ENCODE measurements at places on chromosomes 11 and 22.

DNA sequence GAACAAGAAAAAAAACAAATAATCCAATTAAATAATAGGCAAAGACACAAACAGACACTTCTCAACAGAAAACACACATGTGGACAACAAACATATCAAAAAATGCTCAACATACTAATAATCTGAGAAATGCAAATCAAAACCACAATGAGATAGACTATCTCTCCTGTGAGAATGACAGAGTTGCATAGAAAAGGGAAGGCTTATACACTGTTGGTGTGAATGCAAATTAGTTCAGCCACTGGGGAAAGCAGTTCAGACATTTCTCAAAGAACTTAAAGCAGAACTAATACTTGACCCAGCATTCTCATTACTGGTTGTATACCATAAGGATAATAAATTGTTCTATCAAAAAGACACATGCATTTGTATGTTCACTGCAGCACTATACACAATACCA, 637.8 kb upstream of the LUZP2 start:
- no peak for DNase-seq

DNA sequence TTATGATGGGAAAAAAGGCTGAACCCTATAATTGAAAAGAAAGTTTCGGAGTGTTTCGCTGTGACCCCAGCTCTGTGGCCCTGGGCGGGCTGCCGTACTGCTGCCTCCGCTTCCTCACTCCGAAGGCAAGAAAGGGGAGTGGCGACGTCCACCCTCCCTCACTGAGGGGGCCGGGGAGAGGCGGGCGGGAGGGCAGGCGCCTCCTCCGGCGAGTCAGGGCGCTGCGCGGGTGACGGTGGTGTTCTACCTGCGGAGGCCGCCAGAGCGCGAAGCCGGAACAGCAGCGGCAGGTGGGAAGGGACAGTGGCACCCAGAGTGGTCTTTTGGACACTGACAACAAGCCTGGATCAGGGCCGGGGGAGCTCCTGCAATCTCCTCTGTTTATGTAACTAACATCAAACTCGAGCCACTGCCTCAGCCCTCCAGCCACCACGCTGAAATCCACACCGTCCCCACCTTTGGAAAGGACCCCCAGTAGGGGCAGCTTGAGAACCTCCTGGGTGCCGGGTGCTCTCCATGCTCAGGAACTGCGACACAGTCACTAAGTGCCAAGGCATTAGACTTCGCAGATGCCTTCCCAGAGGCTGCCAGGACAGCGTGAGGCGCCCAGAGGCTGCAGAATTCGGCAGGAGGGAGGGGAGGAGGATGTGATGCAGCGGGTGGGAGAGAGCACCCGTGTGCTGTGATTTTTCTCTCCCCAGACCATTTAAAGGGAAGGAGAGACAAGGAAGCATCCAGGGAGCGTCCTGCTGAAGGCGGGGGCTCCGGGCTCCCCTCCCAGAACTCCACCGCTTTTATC, 25.5 kb downstream of the BID start:
- DNase-seq, result no peak

- no peak for DNase-seq
Observed at GRCh38 chr11:36689442-36689841, 91.4 kb upstream of the RAG2 start.

DNA sequence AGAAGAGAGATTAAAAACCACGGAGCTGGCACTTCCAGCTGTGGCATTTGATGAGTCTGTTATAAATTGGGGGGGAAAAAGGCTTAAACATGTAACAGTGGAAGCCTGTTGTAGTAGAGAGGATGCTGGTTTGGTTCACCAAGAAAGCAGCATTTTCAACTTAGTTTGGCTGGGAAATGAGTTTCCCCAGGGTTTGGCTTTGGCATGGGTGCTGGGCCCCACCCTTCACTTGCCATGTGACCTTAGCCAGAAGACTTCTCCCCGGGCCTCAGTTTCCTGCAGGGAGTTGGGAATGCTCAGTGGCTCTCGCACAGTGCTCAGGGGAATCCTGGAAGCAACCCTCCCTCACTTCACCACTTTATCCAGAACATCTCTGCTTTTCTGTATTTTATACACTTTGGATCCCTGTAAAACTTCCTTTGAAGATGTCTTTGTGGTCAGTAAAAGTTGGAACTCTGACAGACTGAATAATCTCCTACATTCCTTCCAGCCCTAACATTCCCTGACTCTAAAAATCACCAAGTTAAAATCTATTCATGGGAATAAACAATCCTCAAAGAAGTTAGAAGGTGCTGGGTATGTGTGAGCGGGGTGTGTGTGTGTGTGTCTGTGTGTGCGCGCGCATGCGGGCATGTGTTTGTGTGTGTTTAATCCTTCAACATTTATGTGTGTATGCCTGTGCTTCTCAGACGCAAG, 166.0 kb downstream of the TENM4 start:
- no peak for DNase-seq

DNA sequence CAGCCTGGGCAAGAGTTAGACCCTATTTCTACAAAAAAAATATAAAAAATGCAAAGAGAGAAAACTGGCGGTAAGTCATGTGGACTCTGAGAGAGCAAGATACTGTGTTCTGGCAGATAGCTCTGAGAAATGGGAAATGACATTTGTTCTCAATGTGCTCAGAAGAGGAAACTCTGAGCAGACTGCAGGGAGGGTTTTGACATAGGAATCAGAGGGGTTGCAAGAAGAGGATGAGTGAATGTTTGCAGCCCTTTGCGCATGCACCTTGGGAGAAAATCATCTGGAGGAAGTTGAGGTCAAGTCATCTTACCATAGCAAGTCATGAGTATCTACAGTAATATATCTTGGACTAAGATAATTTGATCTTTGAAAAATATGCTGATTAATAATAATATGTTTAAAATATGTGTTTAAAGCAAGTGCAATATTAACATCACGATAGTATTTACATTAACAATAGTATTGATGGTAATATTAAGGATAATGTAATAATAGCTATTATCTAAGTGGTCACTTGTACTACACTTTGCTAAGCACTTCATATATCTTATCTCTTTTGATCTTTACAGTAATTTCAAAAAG, 2.6 kb downstream of the ACER3 start:
- DNase-seq, result no peak

- no peak for DNase-seq
Observed at GRCh38 chr22:27797520-27798391, 3.8 kb downstream of the MN1 start.

DNA sequence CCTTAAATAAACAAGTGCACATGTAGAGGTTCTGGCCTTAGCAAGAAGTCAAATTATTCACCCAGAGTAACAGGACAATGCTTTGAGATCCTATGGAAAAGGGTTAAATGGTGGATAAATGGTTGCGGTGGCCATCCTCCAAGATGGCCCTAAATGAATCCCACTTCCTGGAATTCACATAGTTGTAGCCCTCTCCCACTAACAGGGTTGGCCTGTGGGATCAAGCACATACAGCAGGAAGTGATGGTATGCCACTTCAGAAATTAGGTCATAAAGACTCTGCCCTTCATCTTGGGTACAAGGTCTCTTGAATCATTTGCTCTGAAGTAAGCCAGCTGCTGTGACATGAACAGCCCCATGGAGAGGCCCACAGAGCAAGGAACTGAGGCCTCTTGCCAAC, 1.8 kb downstream of the ZNF280B start:
- DNase-seq, result no peak

DNA sequence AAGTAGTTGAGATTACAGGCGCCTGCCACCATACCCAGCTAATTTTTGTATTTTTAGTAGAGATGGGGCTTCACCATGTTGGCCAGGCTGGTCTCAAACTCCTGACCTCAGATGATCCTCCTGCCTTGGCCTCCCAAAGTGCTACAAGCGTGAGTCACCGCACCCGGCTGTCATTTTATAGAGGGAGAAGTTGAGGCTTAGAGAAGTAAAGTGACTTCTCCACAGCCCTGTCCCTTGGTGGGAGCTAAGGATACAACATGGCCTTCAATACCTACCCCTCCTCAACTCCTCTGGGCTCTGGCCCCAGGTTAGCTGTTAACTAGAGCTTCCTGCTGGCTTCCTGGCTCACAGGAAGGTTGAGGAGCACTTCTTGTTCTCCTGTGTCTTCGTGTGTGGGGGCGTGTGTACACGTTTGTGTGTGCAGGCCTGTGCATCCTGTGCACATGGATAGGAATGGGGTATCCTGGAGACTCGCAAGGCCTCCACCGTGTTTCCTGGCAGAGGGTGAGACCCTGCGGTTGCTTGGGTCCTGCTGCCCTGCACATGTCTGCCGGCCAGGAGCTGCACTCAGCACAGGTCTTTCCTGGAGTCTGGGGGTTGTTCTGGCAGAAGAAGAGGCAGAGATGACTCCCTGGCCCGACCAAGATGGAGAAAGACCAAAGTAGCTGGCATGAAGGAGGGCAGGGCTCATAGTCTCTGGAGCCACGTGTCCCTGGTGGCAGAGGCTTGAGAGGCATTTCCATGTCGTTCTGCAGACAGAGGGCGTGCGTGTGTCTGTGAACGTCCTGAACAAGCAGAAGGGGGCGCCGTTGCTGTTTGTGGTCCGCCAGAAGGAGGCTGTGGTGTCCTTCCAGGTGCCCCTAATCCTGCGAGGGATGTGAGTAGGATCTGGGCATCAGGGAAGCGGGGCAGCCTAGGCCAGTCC, 2.4 kb downstream of the SIDT2 start:
- no peak for DNase-seq

- DNase-seq, result no peak
Observed at GRCh38 chr22:29773233-29773632, 6.1 kb downstream of the UQCR10 start.

GRCh38 chr11:125701858-125702621, 21.4 kb upstream of the ACRV1 start:
- DNase-seq, result no peak

DNA sequence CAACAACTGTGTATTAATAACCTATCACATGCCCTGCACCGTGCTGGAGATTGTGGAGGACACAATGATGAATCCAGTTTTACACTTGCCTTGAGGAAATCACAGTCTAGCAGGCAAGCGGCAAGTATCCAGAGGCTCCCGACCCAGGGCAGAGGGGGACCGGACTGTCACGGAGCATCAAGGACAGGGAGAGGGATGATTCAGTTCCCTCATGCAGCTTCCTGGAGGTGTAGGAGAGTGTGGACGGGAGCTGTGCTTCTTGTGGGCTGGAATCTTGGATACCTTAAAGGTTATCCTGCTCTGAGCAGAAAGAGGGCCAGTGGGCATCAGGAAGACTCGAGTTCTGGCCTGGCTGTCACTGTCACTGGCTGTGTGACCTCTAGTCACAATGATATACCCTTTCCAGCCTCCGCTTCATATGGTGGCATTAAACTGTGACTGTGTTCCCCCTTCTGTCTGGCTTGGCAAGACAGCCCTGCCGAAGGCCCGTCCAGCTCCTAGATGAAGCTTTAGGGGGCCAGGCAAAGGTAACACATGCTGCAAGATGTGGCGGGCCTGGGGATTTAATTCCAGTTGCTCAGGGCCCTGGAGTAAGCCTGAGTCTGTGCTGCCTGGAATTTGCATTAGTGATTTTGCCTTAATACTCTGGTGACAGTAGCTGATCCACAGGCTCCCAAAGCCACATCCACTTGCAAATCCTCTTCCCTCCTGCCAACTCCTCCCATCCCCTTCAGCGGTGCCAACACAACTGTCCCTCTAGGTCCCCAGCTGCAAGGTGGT, 162.8 kb downstream of the DSCAML1 start:
- DNase-seq, result no peak

DNA sequence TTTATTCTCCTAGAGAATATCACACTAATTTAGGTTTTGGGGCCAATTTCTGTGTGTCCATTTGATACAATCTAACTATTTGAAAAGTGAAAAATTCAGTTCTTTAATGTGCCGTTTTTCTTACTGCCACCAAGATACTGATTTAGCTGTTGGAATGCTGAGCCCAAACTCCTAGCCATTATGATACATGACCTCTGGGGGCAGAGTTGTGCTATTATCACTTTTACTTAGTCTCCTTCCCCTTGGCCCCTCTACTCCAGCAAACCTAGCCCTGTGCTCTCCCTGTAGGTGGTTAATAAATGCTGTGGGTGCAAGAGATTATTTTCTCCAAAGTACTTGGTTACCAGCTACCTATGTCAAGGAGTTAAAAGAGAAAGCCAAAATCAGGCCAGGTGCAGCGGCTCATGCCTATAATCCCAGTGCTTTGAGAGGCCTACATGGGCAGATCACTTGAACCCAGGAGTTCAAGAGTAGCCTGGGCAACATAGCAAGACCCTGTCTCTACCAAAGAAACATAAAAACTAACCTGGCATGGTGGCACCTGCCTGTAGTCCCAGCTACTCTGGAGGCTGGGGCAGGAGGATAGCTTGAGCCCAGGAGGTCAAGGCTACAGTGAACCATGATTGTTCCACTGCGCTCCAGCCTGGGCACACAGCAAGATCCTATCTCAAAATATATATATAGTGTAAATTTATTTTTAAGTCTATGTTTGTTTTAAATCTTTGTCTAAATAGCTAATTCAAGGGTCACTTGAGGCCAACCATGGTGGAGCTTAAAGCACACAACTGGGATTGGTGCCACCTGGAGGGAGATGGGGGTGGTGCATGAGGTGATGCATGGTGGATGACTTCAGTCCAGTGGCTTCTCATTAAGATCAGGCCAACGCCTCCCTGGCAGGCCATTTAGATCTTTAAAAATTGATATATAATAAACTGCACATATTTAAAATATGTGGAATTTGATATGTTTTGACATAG, 193.2 kb upstream of the PLET1 start:
- no peak for DNase-seq

DNA sequence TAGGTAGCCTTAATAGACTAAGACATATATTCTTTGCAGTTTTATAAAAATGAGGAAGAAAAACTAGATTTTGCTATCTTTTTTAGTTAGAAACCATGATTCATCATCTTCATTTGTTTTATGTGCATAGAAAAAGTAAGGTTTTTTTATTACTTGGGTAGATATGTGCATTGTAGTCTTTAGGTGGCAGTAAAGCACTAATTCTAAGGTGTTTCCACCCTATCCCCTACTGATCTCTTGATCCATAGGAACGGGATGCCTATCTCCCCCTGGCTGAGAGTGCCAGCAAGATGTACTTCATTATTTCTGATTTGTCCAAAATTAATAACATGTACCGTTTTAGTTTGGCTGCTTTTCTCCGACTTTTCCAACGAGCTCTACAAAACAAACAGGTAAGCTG, 148.1 kb downstream of the DYNC2H1 start:
- no peak for DNase-seq

- no peak for DNase-seq
Observed at GRCh38 chr22:31584804-31585160, 77.2 kb downstream of the PISD start.
